ENCODE measurements at places on chromosomes 3 and 15.
A peak's percentile ranks its signal among the peaks of the same experiment; 100 is the strongest.

- peak; percentile 85 for DNase-seq
These were observed 600 bp upstream of the USP3 start for GRCh38 chr15:63503739-63504246.

DNA sequence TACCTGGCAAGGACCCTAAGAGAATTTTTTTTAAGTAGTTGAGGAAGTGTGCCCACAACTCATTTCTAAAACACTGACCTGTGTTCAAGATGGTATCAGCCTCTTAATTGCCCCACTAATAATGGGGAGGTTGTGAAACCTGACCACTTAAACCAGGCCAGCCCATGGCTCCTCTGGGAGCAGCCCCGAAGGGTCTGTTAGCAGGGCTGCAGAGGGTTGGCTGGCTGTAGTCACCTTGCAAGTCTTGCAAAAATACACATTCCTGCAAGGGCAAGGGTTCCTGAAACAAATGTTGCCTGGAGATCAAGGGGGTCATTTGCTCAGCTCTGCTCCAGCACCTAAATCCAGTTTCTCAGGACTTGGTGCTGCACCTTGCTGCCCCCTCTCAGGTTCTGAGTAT is 3.2 kb downstream of the IL17RD start:
- no peak for DNase-seq

GRCh38 chr15:91291673-91292072 is 191.6 kb downstream of the SV2B start:
- DNase-seq, result peak; percentile 35

- no peak for DNase-seq
These were observed 10.6 kb downstream of the ST6GAL1 start for GRCh38 chr3:186940967-186941366.

DNA sequence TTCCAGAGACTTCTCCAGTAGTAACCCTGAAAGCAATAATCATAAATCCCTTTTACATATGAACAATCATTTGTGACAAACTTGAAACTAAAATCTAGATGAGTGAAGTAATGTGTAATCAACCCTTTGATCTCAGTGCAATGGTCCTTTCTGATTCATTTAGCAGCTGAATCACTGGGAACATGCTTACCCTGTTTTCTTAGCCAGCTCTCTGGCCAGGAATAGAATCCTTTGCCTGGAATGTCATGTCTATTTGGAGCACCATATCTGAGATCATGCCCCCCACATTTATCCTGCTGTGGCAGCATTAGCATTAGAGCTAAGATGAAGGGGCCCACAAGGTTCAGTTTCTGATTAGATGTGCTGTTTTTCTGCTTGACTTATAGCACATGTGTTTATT is 309.8 kb downstream of the OXSM start:
- no peak for DNase-seq

DNA sequence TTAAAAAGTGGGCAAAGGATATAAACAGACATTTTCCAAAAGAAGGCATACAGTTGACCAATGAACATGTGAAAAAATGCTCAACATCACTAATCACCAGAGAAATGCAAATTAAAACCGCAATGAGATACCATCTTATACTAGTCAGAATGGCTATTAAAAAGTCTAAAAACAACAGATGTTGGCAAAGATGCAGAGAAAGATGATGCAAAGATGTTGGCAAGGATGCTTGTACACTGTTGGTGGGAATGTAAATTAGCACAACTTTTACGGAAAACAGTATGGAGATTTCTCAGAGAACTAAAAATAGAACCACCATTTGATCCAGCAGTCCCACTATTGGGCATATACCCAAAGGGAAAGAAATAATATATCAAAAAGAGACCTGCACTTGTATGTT is 53.5 kb downstream of the TLNRD1 start:
- no peak for DNase-seq

DNA sequence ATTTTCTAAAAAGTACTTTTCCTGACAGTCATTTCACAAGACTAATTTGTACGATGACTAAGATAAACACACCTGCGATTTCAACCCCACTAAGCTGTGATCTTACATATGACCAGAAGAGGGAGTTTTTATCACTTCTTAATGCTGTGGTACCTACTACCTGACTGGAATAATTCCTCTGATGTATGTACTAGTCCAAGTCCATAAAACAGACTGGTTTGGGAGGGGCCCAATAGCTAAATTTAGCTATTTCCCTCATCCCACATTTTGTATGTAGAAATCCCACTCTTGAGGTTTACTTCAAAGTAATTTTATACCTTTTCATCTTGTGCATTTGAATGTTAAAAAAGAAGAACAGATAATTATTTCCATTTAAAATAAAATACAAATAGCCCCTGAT is 49.7 kb upstream of the SCAANT1 start:
- DNase-seq, result peak; percentile 67

GRCh38 chr3:17238023-17238422 is 353.3 kb downstream of the PLCL2 start:
- DNase-seq, result no peak

- DNase-seq, result no peak
These were observed 50.2 kb downstream of the CHDH start for GRCh38 chr3:53795789-53796560.

- DNase-seq, result no peak
These were observed at the start of gene ACOX2 for GRCh38 chr3:58536501-58537411. ACOX2 (minus strand) TSS chr3:58537190; CDS start chr3:58535106, 2,084 bp downstream.

DNA sequence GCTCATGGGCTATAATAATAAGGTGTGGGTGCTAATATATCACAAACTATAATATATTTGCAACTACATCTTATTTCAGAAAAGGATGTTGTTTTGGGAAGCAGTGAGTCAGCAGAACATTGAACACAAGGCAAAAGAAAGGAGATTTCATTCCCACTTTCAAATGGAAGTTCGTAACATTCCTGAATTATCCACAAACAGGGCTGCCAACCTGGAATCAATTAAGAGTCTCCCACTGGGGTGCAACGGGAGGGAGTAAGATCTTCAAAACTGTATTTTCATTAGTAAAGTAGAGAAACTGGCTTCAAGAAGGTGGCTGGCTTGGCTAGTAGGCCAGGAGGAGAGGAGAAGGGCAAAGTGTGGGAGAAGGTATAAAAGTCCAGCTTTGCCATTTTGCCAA is 479.6 kb downstream of the CNTN3 start:
- DNase-seq, result no peak

DNA sequence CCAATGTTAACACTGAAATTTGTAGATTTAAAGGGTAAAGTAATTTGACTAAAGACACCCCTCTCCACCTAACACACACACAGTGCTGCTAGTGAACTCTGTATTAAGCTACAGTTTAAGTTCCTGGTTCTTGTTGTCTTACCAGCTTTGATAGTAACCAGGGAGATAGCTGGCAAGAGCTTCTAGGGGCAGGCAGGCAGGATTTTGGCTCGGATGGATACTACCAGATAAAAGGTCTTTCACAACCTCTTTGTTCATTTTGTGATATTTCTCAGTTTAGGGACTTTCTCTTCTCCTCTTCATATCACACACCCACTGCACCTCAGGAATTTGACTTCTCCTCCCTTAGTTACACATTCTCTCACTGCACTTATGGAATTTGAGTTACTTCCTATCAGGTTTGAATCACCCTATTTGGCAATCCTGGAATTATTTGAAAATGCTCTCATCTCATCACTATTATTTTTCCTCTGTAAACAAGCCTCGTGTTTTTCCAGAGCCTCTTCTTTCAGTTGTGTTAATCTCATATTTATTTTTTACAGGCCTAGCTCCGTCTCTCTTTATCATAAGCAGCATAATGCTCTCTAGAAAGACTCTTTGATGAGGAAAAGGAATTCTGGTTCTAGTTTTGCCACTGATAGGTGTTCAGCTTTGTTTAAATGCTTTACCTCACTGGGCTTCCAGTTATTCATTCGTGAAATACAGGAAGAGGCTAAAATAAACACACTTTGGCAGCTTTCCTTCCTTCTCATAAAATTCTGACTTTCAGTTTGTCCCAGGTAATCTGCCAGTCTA is 23.0 kb upstream of the CLDN1 start:
- DNase-seq, result no peak

DNA sequence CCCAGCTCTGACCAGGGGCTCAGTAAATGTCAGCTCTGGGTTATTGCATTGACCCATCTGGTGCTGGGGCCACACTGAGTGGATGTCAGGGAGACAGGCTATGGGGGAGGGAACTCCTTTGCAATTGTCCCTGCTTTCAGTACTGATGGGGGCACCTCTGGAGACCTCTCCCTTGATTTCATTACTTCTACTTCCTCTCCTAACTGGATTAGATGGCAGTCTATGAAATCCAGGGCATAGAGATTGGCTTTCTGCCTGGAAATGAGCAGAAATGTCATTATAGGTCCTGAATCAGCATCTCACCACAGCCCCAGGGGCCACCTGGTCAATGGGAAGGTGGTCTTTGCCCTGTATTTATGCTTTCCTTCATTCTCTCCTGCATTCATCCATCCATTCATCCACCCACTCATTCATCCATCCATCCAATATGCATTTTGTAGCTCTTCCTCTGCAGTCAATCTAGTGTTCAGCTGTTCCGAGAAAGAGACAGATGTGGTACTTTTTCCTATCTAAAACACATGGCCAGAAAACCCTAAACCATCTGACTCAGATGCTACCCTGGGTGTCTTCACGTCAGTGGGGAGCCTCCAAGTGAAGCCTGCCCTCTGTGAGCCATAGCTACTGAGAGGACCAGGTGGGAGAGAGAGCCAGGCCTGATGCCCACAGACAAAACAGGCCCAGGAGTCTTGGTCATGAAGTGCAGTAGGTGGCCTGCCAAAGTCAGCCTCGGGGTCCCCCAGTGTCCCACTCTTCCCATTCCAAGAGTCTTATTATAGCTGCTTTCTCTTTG is 57.1 kb downstream of the CCDC33 start:
- no peak for DNase-seq

DNA sequence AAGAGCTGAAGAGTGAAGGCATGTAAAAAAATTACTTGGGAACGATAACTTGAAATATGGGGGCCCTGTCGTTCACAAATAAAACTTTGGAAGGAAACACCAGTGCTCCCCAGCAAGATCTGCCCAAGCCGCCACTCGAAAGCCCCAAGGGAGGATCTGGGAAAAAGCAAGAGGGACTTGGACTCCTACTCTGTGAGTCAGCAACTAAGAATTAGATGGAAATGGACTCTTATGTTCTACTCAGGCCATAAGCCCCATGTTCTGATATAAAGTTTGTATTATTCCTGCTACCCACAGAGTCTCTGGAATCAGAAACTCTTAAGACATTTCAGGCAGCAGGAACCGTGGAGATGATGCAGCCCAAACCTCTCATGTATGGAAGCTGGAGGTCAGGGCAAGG is 75.7 kb downstream of the ITGB5 start:
- DNase-seq, result no peak

DNA sequence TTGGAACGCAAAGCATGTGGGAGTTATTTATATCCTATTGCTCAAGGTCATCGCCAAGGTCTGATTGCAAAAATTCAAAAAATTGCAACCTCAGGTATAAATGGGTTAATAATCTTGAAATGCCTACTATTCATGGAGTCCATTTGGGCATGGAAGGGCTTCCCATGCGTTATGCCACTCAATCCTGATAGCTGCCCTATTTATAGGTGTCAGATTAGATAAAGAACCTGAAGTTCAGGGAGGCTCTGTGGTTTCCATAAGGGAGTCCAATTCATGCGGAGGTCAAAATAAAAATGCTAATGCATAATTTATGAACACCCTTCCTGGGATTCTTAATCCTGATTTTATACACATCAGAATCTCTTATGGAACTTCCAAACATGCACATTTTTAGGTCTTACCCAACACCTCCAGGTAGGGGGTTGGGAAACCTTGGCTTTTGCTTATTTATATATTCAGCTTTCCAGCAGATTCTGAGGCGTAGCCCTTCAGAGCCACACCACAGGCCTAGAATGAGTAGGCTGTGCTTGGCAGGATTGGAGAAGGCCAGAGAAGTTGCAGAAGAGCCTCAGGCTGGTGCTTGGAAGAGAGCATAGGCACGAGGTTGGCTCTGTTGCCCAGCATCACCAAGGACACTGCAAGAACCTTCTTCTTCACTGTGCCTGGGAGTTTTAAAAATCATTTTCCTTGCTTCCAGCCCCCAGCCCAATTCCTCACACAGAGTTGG is 324.4 kb upstream of the CFAP20DC start:
- DNase-seq, result no peak
